ENCODE measurements at places on chromosomes 1 and 21. TPM values are rescaled to one million over a fixed set of nuclear protein-coding genes. Genes with fewer than 3 reads are reported as not detected.

The AKT3 gene
- total RNA-seq, result 21.5 TPM

- DNase-seq, result peak; percentile 6
These were observed at the start of gene SPAG17 for GRCh38 chr1:118185084-118185832. Gene SPAG17, minus strand, starts transcription at chr1:118185228. Its CDS starts 71 bp downstream, at chr1:118185157.

GRCh38 chr1:18118491-18118890, 10.9 kb downstream of the IGSF21 start:
- no peak for DNase-seq

DNA sequence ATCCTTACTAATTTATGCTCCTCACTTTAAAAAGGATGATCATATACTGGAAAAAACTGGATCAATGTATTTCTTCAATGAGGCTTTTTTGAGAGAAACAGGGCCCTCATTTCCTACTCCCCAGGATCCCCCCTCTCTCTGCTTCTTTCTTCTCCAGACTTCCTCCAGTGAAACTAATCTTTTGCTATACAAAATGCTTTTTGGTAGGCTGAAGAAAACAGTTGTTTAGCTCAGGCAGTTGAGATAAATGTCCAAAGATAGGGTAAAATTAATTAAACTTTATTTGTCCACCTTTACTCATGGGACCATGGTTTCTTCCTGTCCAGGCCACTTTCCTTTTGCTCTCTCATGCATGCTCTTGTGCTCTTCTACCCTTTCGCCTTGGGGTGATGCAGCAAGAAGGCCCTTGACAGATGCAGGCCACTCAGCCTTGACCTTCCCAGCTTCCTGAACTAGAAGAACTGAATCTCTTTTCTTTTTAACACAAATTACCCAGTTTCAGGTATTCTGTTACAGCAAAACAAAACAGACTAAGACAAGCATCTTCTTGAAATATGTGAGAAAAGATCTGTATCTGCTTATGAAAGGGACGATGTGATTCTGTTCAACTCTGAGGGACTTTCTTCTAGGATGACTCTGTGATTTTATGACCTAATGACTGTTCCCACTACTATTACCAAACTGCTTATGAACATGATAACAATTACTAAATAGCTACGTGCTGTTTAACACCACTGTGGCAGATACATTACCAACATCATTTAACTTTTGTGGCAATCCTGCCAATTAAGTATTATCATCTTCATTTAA, 63.7 kb downstream of the NVL start:
- no peak for DNase-seq

The DLGAP3 gene
- total RNA-seq, result 0.74 TPM

The S100A2 gene
- 0.74 TPM for total RNA-seq
